ENCODE measurements at places on chromosomes 4 and X.

DNA sequence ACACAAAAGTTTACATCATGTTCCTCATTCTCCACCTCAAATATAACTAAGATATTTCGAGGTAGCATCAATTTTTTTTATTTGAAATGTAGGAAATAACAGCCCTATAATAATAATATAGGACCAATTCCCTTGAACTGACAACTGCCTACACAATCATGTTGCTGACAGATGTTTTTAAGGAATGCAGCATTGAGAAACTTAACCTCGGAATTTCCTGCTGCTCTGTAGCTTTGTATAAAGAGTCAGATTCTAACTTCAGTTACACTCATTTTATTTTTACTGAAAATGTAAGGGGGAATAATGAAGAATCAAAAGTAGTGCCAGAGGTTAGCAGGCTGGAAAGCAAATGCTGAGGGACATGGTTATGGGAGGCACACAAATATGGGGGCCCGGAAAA lies 235.8 kb downstream of the RBMX2 start:
- DNase-seq: no peak

DNA sequence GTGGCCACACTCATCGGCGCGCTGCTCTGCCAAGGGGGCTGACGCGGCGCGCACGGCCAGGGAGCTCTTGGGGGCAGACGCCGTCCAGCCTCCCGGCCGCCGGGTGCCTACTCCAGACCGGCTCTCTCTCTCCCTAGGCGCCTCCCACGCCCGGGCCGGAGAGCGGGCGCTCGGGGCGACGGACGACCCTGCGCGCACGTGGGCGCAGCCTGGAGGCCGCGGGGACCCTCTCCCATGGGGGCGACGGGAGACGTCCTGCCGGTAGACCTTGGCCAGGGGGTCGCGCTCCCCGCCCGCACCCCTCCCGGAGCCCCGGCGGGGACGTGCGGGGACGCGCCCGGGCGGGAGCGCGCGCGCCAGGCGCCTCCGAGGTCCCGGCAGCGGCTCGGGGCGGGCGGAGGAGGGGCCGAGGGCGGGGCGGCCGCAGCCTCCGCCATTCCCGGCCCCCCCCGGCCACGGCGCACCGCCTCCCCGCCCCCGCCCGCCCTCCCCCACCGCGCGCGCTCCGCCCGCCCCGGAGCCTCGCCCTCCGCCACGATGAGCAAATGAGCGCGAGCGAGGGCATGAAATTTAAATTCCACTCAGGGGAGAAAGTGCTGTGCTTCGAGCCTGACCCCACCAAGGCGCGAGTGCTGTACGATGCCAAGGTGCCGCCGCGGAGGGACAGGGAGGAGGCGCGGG lies at the start of gene MSL3:
Gene MSL3 (plus strand): TSS at position 519 of the 681 bp plus-strand sequence. CDS start 27 bp downstream, at position 546.
- no peak for DNase-seq

GRCh38 chr4:13201241-13201640 lies 282.9 kb downstream of the RAB28 start:
- no peak for DNase-seq

DNA sequence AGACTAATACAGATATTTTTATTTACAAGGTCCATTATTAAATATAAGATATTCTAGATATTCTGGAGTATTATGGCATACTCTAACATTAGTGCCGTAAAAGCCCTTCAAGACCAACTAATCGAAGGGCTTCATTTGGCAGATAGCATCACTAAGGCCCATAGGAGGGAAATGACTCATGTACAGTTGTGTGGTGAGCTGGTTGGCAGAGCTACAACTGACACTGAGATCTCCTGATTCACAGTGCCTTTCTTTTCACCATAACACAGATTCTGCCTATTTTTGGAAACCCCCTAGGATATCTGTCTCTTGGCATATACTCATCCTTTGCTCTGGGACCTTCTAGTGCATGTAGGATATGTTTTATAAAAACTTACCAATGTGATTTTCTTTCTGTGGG lies 201.7 kb upstream of the AFF2 start:
- DNase-seq: no peak

DNA sequence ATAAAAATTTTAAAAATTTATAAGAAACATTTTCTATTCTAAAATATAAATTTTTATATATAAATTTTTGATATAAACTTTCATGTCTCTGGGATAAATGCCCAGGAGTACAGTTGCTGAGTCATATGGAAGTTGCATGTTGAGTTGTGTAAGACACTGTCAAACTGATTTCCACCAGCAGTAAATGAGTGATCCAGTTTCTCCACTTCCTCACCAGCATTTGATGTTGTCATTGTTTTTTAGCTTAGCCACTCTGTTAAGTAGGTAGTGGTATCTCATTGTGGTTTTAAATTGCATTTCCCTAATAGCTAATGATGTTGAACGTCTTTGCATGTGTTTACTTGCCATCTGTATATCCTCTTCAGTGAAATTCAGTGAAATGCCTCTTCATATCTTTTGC lies 66.5 kb downstream of the MAMLD1 start:
- no peak for DNase-seq

- no peak for DNase-seq
Observed at GRCh38 chrX:69298466-69299140, 133.3 kb upstream of the PJA1 start.

DNA sequence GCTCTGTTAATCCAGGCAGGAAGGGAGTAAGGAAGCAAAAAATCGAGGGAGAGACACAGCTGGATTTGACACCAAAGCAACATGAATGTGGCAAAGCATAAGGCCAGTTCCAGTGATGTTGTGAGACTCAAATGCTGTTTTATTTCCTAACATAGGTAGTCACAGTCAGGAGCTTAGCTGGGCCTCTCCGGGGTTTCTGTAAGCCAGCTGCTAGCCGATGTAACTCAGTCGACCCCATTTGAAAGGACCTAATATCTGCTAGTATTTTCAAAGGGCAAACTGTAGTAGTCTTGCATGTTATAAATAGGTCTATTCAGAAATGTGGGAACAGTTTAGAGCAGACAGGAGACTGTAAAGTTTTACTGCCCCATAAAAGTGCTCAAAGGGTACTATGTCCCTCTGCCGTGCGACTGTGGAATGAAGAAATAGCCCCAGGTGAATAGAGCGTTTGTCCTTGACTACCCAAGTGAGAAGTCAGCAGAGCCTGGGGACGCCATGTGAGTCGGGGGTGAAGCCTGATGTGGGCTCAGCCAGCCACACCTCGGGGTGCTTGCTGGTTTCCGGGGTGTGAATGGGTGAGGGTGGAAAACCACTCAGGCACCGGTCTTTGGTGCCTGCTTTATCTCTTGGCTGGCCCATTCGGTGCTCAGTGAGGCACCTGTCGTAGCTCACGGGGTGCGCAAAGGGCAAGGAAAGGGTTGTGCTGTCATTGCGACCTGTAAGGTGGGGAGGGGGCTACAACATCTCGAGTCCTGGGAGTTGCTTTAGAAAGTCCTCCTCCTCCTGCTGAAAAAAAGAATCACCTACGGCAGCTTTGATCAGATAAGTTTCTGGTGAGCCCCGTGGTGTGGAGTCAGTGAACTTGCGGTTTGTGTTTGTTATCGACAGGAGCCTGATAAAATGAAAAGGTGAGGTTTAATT lies 745 bp downstream of the TRIM2 start:
- peak; percentile 86 for DNase-seq

DNA sequence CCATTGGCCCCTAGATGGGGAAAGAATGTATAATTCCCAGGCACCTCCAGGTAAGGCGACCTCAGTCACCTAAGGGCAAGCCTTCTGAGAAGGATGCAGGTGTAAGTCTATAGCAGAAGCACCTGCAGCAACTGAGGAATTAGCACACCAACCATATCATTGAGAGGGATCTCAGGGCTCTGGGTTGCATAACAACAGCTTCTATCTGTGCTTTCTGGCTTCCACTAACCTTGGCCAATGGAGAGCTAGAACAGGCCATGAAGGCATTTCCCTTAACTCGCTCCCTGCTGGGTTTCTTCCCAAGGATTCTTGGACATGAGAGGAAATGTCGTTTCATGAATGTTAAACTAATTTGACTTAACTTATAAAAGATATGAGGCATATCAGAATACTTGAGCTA lies 177.8 kb upstream of the GK2 start:
- DNase-seq: no peak

DNA sequence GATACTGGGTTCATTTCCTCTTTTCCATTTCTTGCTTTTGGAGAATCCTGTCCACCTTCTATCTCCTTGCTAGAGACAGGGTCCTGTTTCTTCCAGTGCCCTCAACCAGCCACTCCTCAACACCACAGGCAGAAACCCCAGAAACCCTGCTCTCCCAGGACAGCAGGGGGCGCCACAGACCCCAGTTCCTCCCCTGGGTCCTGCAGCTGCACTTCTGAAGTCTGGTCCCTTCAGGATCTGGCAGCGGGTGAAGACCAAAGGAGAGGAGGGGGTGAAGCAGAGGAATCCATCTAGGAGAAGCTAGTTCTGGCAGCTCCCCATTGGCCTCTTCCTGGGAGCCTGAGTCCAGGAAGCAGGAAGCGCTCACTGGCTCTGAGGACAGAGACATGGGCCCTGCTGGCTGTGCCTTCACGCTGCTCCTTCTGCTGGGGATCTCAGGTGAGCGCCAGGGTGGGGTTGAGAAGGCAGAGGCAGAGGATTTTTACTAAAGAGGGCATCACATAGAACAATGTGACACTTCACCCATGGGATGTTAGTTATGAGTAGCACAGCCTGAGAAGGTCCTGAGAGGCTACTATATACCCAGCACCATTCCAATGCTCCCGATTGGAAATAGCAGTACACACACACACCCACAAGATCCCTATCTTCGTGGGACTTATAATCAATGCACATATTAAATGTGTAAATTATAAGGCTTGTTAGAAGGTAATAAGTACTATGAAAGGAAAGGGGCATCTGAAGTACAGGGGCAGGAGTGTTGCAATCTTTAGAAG lies at the start of gene PRSS48:
Gene PRSS48 (plus strand): TSS at position 375 of the 776 bp plus-strand sequence. CDS start 12 bp downstream, at position 387.
- DNase-seq: no peak

DNA sequence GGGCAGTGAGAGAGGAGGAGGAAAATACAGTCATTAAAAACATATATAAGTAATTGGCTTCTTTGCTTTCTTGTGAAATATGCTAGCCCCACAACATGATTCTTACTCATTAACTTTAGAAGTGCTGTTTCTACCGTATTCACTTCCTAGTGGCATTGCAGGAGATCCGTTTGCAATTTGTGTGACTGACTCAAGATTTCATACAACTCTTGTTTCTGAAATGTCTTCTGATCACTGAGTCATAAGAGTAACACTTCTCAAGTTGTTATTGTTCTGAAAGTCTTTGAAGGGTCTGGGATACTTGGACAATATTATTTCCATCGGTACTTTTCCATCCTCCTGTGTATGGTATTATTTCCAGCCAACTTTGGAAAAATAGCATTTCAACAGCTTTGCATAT lies 310.8 kb downstream of the PACRGL start:
- DNase-seq: no peak

DNA sequence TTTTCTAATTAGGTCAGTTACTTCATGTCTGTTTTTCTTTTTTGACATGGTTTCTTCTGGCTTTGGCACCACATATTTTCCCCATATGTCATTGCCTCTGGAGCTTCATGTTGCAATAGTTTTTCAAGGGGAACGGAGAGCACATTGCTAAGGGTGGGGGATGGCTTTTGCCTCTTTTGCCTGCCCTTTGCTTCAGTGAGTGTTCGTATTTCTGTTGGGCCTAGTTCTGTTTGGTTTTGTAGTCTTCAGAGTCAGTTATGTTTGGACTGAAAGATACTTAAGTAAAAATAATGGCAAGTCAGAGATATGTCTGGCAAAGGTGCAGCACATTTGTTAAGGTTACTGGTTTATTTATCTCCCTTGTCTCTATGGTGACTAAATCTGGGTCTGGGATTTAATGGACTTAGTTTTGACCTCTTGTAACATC lies 29.1 kb downstream of the FHL1 start:
- DNase-seq: no peak

GRCh38 chr4:154617820-154618317 lies 5.4 kb upstream of the FGG start:
- DNase-seq: no peak

Data from mesenteric fat pad (tissue), 1 donor.